Activated CD4-positive, alpha-beta T cell treated with anti-CD3 and anti-CD28 coated beads, Interleukin-2, amount 10 ng/mL, durations not matched to agents 7 days and 5 days (primary cell): ENCODE measurements at places on chromosomes 1 and 21.

DNA sequence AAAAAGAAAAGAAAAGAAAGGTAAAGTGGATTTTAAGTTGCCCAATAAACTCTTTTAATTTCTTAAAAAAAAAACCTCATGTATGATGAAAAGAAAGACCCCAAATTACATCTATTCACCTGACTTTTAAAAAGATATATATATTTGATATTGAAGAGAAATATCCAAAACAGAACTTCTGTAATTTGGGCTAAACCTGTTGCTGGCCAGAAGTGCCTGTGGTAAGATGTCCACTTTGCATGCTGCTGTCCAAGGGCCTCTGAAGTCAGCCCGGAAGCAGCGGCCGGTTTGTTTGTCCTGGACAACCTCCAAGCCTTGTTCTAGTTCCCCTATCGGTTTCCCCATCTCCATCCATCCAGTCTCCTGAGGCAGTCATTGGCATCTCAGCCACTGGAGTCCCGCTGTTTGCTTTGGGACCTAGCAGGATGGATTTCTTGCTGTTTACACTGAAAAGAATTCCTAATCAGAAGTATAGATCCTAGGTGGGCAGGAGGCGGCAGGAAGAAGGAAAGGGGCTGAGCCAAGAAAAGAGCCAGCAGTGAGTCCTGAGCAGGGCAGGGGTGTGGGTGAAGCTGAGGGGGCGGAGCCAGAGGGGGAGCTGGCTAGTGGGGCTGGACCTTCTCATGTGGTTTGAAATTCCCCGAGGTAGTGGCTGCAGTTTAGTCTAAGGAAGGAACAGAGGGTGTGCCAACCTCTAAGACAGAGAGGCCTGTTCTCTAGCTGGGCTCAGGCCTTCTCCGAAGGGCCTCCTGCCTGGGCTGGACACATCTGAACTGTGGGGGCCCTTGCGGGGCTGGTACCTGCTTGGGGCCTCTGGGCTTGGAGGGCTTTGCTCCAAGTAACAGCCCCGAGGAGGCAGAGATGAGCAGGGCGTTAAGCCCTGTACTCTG lies 3.3 kb downstream of the NCMAP start:
- no peaks in the 10 kb centered on the region for H3K36me3 ChIP-seq
- DNase-seq, result no peak
- no peak overlapping the region for H3K27ac ChIP-seq
- H3K4me3 ChIP-seq, result no peak overlapping the region

- H3K27ac ChIP-seq, result no peak overlapping the region
- no peak overlapping the region for H3K4me3 ChIP-seq
- peaks cover 22% of the 10 kb centered on the region for H3K36me3 ChIP-seq
- peaks cover 46% of the 10 kb centered on the region for H3K4me1 ChIP-seq
Observed at GRCh38 chr1:159829822-159830465, 3.3 kb downstream of the SLAMF8 start.

DNA sequence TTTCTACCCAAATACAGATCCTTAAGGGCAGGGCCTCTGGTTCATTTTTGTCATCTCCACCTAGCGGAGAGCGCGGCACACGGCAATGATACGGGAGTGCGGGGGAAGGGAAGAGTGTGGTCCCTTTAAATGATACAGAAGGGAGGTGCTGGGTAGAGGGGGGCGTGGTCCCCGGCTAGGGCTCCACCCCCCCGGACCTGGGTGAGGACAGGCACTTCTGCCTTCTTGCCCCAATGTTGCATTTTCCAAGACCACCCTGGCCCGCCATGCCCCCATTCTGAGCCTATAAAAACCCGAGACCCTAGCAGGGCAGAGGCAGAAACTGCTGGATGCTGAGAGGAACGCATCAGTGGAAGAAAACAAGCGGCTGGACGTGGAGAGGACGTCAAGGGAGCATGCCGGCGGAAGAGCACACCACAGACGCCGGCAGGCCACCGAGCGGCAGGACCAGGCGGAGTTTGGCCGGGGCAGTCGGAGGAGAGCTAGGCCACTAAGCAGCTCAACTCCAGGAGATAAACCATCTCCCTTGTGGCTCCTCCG lies 30.0 kb downstream of the LRRC3 start:
- H3K36me3 ChIP-seq, result no peaks in the 10 kb centered on the region
- H3K4me1 ChIP-seq, result peaks cover 6% of the 10 kb centered on the region
- no peak overlapping the region for H3K27ac ChIP-seq
- peak; percentile 14 for DNase-seq
- peak overlapping the region; percentile 27 for H3K4me3 ChIP-seq

DNA sequence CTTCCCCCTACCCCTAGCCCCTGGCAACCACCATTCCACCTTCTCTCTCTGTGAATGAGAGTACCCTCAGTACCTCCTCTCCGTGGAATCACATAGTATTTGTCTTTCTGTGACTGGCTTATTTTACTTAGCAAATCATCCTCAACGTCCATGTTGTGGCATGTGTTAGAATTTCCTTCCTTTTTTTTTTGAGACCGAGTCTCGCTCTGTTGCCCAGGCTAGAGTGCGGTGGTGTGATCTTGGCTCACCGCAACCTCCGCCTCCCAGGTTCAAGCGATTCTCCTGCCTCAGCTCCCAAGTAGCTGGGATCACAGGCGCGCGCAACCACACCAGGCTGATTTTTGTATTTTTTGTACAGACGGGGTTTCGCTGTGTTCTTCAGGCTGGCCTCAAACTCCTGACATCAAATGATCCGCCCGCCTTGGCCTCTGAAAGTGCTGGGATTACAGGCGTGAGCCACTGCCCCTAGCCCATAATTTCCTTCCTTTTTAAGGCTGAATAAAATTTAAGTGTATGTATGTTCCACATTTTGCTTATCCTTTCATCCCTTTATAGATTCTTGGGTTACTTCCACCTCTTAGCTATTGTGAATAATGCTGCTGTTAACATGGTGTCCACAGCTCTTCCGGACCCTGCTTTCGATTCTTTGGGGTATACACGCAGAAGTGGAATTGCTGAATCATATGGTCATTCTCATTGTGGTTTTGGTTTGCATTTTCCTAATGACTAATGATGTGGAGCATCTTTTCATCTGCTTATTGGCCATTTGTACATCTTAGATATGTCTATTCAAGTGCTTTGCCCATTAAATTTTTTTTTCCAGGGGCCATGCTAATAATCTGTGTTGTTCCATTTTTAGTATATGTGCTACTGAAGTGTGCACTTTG lies 32.3 kb downstream of the ERRFI1 start:
- H3K36me3 ChIP-seq, result peaks cover 18% of the 10 kb centered on the region
- no peaks in the 10 kb centered on the region for H3K4me1 ChIP-seq
- DNase-seq, result no peak
- H3K4me3 ChIP-seq, result no peak overlapping the region

- H3K4me1 ChIP-seq, result no peaks in the 10 kb centered on the region
- DNase-seq, result no peak
- peaks cover 4% of the 10 kb centered on the region for H3K27me3 ChIP-seq
Observed at GRCh38 chr1:65469889-65470340, 49.4 kb downstream of the LEPR start.

- no peaks in the 10 kb centered on the region for H3K4me1 ChIP-seq
- H3K27ac ChIP-seq, result no peak overlapping the region
- H3K4me3 ChIP-seq, result no peak overlapping the region
- no peak for DNase-seq
Observed at GRCh38 chr1:17887661-17888371, 132.7 kb downstream of the ACTL8 start.

DNA sequence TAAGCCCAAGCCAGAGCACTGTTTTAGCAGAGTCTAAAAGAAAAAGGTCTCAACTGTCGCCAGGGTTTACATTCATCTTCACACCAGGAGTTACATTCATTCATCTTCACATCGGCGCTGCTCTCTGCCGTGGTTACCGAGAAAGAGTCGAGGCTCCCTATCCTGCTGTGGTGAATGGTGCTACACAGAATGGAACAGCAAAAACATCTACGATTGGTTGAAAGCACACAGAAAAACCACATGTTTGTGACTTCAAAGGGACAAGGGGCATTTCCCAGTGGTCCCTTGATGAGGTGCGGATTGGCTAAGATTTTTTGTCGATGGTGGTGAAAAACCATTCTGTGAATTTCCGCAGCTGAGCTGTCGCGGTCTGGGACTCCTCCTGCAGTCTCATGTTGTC lies 231.1 kb downstream of the SIPA1L2 start:
- no peaks in the 10 kb centered on the region for H3K36me3 ChIP-seq
- no peak overlapping the region for H3K4me3 ChIP-seq

DNA sequence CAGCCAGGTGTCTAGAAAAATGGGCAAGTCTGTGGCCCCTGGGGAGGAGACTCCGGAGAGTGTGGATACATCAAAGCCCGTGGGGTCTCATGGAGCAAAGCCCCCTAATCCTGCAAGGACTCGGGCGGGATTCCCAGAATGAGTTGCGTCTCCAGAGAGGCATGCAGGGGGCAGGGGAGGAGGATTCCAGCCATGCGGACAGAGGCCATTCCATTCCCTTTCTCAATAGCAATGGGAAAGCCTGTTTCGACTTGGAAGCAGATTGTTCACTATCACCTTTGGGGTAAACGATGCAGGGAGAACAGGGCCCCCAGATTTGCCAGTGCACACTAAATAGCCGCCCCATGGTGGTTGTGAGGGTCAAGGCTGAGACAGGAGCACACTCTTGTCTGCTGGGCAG lies 15.4 kb upstream of the PRDM15 start:
- peaks cover 32% of the 10 kb centered on the region for H3K4me1 ChIP-seq
- H3K4me3 ChIP-seq, result no peak overlapping the region
- no peak for DNase-seq
- H3K36me3 ChIP-seq, result no peaks in the 10 kb centered on the region

GRCh38 chr1:45793942-45794604 lies 9.3 kb upstream of the MAST2 start:
- no peak overlapping the region for H3K4me3 ChIP-seq
- peaks cover 26% of the 10 kb centered on the region for H3K27me3 ChIP-seq
- no peaks in the 10 kb centered on the region for H3K4me1 ChIP-seq
- no peak for DNase-seq
- H3K36me3 ChIP-seq, result no peaks in the 10 kb centered on the region

DNA sequence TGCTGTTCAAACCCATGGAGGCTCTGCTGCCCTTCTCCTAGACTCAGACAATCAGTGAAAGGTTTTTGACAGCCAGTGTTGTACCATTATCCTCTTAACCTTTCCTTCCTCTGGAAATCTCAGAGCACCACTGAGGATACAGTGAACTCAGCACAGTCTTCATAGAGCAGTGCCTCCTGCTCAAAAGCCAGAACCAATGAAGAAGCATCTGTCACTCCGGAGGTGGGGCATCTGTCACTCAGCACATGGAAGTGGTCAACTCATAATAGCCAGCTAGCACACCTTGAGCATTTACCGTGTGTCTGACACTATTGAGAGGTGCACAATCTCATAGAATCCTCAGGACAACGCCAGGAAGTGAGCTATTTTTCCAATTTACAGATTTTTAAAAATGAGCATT lies 62.4 kb downstream of the NMNAT2 start:
- H3K4me3 ChIP-seq, result no peak overlapping the region
- H3K27me3 ChIP-seq, result peaks cover 4% of the 10 kb centered on the region
- DNase-seq, result no peak
- no peak overlapping the region for H3K27ac ChIP-seq

- H3K4me3 ChIP-seq, result no peak overlapping the region
- H3K27me3 ChIP-seq, result no peaks in the 10 kb centered on the region
- H3K4me1 ChIP-seq, result no peaks in the 10 kb centered on the region
- H3K27ac ChIP-seq, result no peak overlapping the region
- no peak for DNase-seq
Observed at GRCh38 chr1:176102768-176103350, 104.2 kb downstream of the COP1 start.

- H3K4me1 ChIP-seq, result peaks cover 8% of the 10 kb centered on the region
- H3K27ac ChIP-seq, result no peak overlapping the region
- no peaks in the 10 kb centered on the region for H3K27me3 ChIP-seq
- no peak overlapping the region for H3K4me3 ChIP-seq
Observed at GRCh38 chr1:40997096-40997495, 17.6 kb downstream of the CTPS1 start.

DNA sequence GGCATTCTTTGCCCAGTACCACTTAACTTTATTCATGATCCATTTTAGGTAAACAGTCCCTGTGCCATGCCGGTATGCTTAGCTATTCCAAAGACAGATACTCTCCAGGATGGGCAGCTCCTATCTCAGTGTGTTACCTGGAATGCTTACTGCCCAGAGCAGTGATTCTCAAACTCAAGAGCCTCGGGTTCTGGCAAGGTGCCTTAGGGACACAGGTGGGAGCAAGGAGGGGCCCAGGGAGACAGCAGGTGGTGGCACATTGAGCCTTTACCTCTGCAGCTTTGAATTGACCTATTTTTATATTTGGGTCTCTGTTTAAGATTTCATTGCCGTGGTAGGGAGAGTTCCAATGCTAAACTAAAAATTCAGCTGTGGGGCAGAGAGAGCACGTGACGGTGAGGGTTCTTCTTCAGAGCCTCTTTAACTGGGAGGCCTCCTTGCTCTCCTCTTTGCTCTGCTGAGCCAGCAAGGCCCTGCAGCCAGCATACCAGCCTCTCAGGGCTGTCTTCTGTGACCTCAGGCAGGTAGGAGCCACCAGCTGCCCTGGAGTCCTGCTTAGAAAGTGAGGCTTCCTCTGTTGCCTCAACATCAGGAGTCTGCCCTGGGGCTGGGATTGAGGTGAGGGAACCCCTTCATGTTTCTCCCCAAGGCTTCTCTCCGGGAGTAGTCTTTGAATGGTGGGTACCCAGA lies 20.2 kb downstream of the PHGDH start:
- H3K27ac ChIP-seq, result no peak overlapping the region
- no peak for DNase-seq
- no peaks in the 10 kb centered on the region for H3K4me1 ChIP-seq
- no peak overlapping the region for H3K4me3 ChIP-seq

DNA sequence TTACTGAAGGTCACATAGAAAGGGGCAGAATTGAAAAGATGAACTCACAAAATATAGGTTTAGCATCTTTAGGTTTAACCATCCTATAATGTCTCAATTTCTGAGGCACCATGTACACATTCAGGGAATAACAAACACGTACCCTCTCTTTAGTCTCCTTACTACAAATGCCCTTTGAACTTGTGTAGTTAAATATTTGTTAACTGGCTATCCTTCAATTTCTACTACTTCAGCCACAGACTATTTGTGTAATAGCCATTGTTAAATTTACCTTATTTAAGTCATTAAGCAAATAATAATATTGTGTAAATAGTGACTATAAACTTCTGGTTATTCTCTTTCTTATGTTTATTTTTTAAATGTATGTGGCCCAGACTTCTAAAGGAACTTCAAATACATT lies 600.5 kb downstream of the KCNT2 start:
- no peak for DNase-seq
- H3K36me3 ChIP-seq, result no peaks in the 10 kb centered on the region
- H3K27ac ChIP-seq, result no peak overlapping the region
- no peak overlapping the region for H3K4me3 ChIP-seq
- no peaks in the 10 kb centered on the region for H3K27me3 ChIP-seq

- DNase-seq, result no peak
- H3K36me3 ChIP-seq, result no peaks in the 10 kb centered on the region
- H3K27me3 ChIP-seq, result no peaks in the 10 kb centered on the region
- peaks cover 7% of the 10 kb centered on the region for H3K4me1 ChIP-seq
- no peak overlapping the region for H3K4me3 ChIP-seq
Observed at GRCh38 chr1:77514921-77515776, 167.3 kb downstream of the ZZZ3 start.

- H3K4me1 ChIP-seq, result peaks cover 52% of the 10 kb centered on the region
- no peaks in the 10 kb centered on the region for H3K36me3 ChIP-seq
- H3K27me3 ChIP-seq, result peaks cover 31% of the 10 kb centered on the region
Observed at GRCh38 chr1:26358411-26359384, 4.8 kb upstream of the CRYBG2 start.
